Fibroblast of lung (primary cell): ENCODE measurements at places on chromosomes 12 and 14. TPM values are rescaled to one million over a fixed set of nuclear protein-coding genes. Genes with fewer than 3 reads are reported as not detected.

- H3K4me3 ChIP-seq = no peak overlapping the region
- DNase-seq = no peak
- no peak overlapping the region for H3K27ac ChIP-seq
- no peaks in the 10 kb centered on the region for H3K4me1 ChIP-seq
These were observed 112.8 kb downstream of the CHST11 start for GRCh38 chr12:104569346-104570173.

DNA sequence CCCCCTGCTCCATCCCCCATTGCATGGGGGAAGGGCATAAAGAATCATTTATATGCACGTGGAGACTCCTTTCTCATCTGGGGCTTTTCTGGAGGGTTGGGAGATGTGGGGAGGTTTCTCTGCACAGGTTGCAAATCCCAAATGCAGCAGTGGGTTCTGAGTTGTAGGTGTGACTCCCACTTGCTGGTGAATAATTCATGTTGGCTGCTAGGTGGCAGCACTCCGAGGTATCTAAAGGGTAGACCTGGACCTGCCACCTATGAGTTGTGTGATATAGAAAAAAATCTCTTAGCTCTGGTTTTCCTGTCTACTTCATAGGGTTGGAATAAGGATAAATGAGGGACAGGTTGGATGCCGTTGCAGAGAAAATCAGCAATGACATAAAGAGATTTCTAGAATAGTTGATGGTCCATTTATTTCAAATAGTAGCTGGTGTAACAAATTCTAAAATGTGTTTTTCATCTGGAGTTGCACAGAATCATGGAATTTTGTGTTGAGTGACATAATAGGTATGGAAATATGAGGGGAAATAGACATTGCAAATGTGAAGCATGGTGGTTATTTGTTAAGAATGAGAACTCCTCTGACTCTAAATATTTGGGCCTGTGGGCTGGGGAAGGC, 4.6 kb downstream of the MARCHF9 start:
- H3K4me1 ChIP-seq = peaks cover 2% of the 10 kb centered on the region
- H3K36me3 ChIP-seq = no peaks in the 10 kb centered on the region
- H3K4me3 ChIP-seq = no peak overlapping the region
- DNase-seq = peak; percentile 20

DIO3 gene
- total RNA-seq = 0.17 and 1.0 TPM in 2 replicates

GRCh38 chr14:23938823-23939222, 14.7 kb upstream of the DHRS4 start:
- DNase-seq = no peak
- H3K4me3 ChIP-seq = no peak overlapping the region
- no peaks in the 10 kb centered on the region for H3K36me3 ChIP-seq

KLRC1 gene
- under 0.01 TPM in 1 of 2 replicates, not detected in the other for total RNA-seq

DNA sequence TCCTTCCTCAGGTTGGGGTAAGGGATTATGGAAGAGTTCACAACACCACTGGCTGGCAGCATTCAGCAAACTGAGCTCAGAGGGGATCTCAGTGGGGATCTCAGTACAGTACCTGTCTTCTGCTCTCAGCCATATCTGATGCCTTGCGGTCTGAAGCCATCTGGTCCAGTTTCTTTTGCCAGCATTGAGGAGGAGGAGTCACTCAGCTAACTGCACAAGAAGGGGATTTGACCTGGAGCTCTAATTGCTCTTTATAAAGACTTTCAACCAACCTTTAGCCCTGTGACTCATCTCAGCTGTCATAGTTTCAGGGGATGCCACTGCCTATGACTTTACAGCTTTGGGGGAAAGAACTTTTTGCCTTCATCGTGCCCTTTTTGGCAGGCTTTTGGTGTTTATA, 44.9 kb downstream of the JKAMP start:
- H3K27me3 ChIP-seq = no peaks in the 10 kb centered on the region
- DNase-seq = no peak
- H3K27ac ChIP-seq = no peak overlapping the region
- no peaks in the 10 kb centered on the region for H3K36me3 ChIP-seq
- no peak overlapping the region for H3K4me3 ChIP-seq

- H3K27me3 ChIP-seq = no peaks in the 10 kb centered on the region
- no peak overlapping the region for H3K4me3 ChIP-seq
- peaks cover 5% of the 10 kb centered on the region for H3K36me3 ChIP-seq
- no peak for DNase-seq
- peaks cover 29% of the 10 kb centered on the region for H3K4me1 ChIP-seq
- peak overlapping the region; percentile 56 for H3K27ac ChIP-seq
These were observed 113.1 kb downstream of the NCOR2 start for GRCh38 chr12:124454352-124454725.

TAS2R20 gene
- 2.1 and 3.3 TPM in 2 replicates for total RNA-seq

DNA sequence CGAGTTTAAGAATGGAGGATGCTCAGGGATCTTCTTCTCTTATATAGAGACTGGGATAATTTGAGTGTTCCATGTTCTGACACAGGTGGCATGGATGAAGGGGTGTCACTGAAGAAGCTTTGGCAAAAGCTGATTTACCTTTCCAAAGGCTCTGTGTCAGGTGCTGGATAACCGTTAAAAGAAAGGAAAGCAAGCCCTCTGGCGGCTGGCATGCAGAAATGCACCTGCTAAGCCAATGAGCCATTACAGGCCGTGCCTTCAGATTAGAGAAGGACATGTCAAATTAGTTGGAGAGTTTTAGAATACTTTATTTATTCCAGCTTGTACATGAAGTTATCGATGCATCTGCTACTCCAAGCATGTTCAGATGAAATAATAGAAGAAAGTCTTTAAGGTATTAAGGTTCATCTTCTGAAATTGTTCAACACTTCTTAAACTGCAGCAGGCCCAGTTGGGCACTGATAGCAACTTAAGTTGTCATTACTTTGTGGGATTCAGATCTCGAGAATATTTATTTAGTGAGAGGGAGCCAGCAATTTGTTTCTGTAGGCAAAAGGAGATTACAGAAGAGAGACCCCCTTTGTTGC, 678.2 kb downstream of the NRXN3 start:
- no peaks in the 10 kb centered on the region for H3K4me1 ChIP-seq
- H3K27ac ChIP-seq = no peak overlapping the region
- H3K4me3 ChIP-seq = no peak overlapping the region
- peak; percentile 20 for DNase-seq
- no peaks in the 10 kb centered on the region for H3K36me3 ChIP-seq

DNA sequence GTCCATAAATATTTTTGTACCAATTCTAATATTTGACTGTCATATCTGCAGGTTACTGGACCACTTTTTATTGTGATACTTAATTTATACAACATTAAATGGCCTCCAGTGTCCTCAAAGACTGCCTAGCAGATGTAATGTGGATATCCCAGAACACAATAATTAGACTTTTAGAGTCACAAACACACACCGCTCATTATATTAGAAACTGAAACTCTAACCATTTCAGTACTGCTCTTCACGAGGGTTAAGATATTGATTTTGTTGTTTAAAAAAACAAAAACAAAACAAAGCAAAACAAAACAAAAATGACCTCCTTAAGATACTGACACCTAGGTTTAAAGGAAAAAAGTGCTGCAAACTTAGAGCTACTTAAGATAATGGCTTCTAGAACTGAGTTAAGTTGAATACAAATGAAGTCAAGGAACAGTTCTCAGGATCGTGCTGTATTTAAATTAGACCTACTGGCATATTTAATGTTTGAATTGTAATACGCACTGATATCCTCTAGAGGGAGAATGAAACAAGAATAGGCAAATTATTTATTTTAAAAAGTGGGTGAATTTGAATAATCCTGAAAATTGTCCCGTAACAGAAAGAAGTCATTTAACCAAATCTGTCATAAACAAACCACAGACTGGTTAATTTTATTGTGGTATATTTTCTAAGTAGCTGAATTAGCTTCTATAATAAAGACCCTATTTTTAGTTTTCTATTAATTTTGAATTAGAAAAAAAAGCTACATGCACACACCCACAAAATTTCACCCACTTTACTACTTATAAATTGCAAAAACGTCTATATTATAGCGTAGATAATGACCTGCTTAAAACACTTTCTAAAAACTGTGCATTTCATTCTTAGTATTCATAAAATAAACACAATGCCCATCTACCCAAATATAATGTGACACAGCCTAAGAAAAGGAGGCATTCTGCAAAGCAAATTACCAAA, 395.2 kb upstream of the DCN start:
- H3K27ac ChIP-seq = no peak overlapping the region
- H3K27me3 ChIP-seq = no peaks in the 10 kb centered on the region
- no peaks in the 10 kb centered on the region for H3K4me1 ChIP-seq
- peak overlapping the region; percentile 30 for H3K4me3 ChIP-seq
